ENCODE measurements at places on chromosomes 3 and 15.

- DNase-seq: no peak
These were observed 727.8 kb downstream of the NLGN1 start for GRCh38 chr3:174125267-174125824.

GRCh38 chr3:139120086-139121056 is 75.7 kb upstream of the PRR23C start:
- DNase-seq: no peak

GRCh38 chr15:74870436-74871215 is 2.5 kb downstream of the SCAMP2 start:
- no peak for DNase-seq

DNA sequence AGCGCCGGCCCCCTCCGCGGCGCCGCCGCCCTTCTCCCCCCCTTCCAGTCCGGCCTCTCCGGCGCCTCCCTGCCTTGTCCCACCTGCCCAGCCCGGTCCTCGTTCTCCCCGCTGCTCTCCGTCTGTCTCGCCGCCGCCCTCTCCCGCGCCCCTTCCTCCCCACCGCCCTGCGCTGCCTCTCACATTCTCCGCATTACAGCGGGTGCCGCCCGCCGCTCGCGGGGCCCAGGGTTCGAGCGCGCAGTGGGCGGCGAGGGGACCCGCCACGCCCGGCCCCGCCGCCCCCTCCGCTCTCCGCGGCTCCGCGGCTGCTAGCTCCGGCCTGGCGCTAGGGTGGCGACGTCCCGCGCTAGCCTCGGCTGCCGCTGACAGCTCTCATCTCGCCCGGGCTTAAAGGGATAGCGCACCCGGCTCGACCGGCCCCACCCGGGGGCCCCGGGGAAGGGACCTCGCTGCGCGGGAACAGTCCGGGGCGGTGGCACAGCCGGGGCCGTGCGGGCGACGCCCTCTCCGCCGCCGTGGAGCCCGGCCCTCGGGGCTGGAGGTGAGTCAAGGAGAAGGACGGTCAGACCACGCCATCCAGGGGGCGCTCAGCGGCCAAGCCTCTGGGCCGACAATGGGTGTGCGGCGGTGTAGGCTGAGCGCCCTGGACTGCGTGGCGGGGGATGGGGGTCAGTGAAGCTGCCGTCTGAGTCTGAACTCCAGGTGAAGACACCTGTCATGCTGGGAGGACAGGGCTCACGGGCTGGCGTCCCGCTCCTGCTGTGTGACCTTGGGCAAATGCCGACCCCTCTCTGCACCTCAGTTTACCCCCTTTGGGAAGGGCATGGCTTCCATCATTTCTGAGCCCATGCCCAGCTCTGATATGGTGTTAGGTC is 187.4 kb upstream of the LINGO1 start:
- DNase-seq: no peak

Measured in activated naive CD4-positive, alpha-beta T cell (primary cell).